Activated naive CD8-positive, alpha-beta T cell treated with anti-CD3 and anti-CD28 coated beads for 36 hours (primary cell): ENCODE measurements at places on chromosomes 1 and 21. TPM values are rescaled to one million over a fixed set of nuclear protein-coding genes. Genes with fewer than 3 reads are reported as not detected.

- DNase-seq = no peak
Observed at GRCh38 chr1:245645894-245646293, 491.1 kb downstream of the KIF26B start.

- no peak for DNase-seq
Observed at GRCh38 chr1:60947367-60947766, 135.0 kb upstream of the NFIA start.

- no peak for DNase-seq
Observed at GRCh38 chr1:182762536-182762935, 27.0 kb upstream of the NPL start.

- DNase-seq = no peak
Observed at GRCh38 chr1:77428068-77428467, 146.2 kb downstream of the AK5 start.

- DNase-seq = no peak
Observed at GRCh38 chr1:187471555-187471954, 642.8 kb downstream of the PLA2G4A start.

GRCh38 chr1:245014247-245015029 lies 140.3 kb upstream of the KIF26B start:
- no peak for DNase-seq

- peak; percentile 16 for DNase-seq
Observed at GRCh38 chr1:89125913-89126580, at the start of gene GBP2. Gene GBP2 (minus strand): TSS chr1:89126114. CDS start chr1:89121966, 4,148 bp downstream.

DNA sequence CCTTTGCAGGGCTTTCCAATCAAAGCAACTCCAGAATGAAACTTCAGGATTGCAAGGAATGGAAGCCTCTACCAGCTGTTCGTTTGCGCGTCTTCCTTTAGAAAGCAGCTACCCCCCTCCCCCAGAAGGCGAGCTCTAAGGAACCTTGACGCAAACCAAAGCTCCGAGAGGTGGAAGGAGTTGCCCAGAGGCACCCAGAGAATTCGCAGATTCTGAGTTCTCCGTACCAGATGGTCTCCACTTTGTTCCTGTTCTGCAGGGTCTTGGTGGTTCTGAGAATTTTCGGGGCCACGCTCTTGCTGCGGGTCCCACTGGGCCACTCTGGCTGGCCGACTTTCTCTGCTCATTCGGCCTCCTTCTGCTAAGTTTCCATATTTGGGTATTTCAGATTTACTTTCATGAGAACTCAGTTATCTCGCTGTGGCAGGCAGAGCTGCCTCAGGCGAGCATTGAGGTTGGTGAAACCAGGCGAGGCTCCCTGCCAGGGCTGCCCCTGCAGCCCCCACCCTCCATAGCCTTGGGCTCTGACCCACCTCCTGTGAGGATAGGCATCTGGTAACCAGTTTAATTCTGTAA lies 801 bp downstream of the TRAF5 start:
- peak; percentile 32 for DNase-seq

DNA sequence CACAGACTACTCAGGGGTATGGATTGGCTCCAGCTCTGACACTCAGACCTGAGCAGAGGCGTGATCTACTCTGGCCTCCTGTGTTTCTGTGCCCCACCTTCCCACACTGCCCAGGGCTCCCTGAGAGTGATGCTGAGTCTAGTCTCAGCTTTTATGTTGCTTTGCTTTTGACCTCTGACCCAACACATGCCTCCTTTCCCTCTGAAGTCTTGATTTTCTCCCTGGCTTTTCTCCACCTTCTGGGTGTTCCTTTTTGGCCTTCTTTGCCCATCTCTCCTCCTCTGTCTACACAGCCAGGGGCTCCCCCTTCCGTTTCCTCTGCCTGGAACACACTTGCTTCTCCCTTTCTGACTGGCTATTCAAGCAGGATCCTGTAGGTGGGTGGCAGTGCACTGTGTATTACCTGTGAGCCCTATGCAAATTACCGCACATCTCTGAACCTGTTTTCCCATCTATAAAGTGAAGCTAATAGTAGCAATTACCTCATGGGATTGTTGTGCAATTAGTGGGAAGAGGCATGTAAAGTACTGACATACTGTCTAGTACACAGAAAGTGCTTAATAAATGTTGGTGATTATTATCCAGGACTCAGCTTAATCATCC lies 13.7 kb upstream of the MEX3A start:
- DNase-seq = no peak

GRCh38 chr21:45060675-45061311 lies 13.6 kb upstream of the ADARB1 start:
- no peak for DNase-seq

GRCh38 chr1:4671828-4672227 lies 17.4 kb downstream of the AJAP1 start:
- no peak for DNase-seq

GRCh38 chr1:59163268-59164092 lies 133.4 kb upstream of the FGGY start:
- DNase-seq = no peak

- no peak for DNase-seq
Observed at GRCh38 chr1:196433000-196433399, 175.2 kb downstream of the KCNT2 start.

GRCh38 chr1:238738892-238739291 lies 647.5 kb upstream of the CHRM3 start:
- no peak for DNase-seq

GRCh38 chr1:63868268-63868781 lies 94.5 kb downstream of the ROR1 start:
- no peak for DNase-seq

GRCh38 chr1:17861685-17862084 lies 106.6 kb downstream of the ACTL8 start:
- DNase-seq = no peak

- no peak for DNase-seq
Observed at GRCh38 chr1:225691861-225692516, 39.1 kb upstream of the ENAH start.

GRCh38 chr1:163162381-163162914 lies 40.3 kb downstream of the RGS5 start:
- DNase-seq = no peak

DNA sequence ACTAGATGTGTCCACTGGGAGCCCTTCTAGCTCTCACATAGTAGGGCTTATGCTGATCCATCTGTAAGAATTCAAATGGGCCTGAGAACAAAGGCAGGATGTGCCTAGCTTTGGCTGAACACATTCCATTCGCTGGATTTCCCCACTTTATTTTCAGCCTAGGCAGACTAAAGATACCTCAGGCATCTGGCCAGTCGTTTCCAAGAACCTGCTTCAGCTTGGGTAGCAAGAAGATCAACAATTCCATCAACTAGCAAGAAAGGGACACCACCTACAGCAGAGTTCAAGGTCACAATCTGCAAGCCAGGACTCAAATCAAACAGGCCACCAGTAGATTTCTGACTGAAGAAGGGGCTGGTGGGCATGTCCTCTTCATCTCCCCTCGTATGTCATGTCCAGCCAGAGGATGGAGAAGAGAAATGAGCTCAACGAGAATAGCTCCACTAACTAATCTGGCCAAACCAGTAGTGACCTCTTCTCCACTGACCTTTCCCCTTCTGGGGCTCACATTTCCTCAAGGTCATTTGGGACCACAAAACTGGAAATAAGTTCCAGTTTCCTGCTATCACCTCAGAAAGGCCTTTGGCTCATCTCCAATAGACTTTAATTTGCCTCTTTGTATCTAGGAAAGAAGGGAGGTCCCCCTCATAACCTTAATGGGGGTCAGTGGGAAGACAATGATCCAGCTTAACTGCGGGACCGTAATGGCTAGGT lies 14.2 kb downstream of the TXNIP start:
- DNase-seq = no peak

DNA sequence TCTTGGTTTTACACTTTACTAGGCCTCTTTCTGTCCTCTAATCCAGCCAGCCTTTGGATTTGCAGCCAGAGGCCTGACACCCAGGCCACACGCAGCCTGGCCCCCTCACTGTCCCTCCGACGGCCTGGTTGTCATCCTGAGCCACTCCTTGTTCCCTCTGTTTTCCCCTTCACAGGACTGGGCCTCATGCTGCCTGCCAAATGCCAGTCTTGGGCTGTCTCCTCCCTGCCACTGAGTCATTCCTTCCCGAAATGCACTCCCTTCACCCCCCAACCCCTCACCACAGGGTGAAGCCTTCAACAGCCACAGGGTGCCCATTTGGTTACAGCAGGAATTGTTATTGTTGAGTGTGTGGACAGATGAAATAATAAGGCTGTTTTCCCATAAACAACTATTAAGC lies 21.3 kb downstream of the ACOT11 start:
- no peak for DNase-seq

DNA sequence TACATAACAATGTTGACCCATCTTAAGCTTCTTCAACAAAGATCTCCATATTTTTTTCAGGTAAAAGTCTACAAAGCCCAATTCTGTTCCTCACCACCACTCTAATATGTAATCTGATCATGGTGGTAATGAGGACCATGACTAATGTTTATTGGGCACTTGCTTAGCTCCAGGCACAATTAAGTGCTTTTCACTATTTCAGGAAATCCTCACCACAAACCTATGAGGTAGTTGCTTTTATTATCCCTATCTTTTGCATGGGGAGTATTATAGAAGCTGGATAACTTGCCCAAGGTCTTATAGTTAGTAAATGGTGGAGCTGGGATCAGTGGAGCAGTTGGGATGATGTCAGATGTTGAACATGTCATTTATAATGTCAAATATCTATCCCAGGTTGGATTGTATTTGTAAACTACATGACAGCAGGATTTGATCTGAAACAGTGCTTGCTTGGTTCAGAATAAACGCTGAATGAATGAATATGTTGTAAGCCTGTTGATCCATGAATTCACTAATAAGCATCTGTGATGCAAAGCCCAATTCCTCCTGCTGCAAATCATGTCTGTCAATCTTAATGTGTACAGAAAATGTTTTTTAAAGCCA lies 283.3 kb upstream of the ST6GALNAC5 start:
- no peak for DNase-seq

GRCh38 chr1:7295946-7296345 lies 475.1 kb upstream of the VAMP3 start:
- DNase-seq = no peak

- no peak for DNase-seq
Observed at GRCh38 chr1:232548691-232549090, 81.2 kb downstream of the SIPA1L2 start.

- DNase-seq = peak; percentile 71
Observed at GRCh38 chr1:89608319-89608983, 24.5 kb upstream of the LRRC8C start.

DNA sequence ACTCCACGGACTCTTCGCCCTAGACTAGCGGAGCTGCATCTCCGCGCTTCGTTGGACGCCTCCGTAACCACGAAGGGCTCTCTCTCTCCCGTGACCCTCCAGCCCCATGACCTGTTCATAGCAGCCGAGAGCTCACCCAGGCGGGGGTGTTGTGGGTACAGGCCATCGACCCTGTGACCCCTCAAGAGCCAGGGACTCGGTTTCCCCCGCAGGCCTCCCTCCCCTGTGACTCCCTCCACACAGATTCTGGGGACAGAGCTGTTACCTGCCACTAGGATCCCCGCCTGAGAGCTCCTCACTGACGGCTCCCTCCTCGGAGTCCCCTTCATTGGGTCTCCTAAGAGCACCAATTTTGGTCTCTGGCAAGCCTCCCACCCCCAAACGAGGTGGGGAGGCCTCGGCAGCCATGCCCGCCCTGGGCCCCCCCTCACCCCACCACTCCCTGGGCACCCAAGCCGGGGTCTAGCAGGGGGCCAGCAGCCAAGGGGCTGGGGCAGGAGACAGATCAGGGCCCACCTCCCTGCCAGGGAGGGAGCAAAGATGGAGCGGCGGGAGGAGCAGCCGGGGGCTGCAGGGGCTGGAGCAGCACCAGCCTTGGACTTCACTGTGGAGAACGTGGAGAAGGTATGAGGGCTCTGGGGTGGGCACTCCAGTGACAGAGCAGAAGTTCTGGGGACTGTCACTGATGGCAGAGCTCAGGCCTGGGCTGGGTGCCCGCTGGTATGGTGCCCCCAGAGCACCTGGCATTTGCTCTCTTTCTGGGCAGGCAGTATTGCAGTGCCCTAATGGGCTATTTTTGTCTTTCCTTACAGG lies 517 bp downstream of the IPO13 start:
- DNase-seq = peak; percentile 22

DNA sequence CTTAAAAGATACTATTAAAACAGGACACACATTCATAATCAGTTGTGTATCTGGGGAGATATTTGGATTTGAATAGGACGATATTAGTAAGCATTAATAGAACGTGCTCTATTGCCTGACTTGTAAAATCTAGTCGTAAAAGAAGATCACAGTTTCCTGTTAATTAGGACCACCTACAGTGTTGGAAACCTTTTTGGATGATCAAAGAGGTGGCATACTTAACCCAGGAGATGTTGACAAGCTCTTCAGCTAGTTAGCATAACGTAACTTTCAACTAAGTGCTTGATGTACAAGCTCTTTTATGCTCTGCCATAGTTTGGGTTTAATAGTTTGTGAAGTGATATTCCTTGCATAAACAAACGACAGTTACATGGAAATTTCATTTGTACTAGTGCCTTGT lies 293.3 kb upstream of the NR5A2 start:
- DNase-seq = no peak

- DNase-seq = no peak
Observed at GRCh38 chr1:47449822-47450552, 12.1 kb downstream of the FOXD2 start.

DNA sequence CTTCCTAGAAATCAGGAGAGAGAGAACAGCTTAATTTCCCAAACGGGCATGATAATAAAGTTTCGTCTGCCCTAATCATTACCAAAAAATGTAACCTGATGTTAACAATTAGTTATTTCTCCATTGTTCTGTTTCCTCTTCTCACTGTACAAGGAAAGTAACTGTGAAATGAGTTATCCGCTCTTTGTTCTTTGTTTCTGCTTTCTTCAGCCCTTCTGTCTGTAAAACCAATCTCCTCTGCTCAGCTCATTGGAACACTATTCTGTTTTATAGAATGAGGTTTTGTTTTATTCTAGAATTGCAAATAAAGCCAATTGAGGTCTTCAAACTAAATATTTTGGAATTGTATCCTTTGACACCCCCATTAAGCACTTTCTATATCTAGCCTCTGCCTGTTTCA lies 8.8 kb upstream of the THEM4 start:
- no peak for DNase-seq

DNA sequence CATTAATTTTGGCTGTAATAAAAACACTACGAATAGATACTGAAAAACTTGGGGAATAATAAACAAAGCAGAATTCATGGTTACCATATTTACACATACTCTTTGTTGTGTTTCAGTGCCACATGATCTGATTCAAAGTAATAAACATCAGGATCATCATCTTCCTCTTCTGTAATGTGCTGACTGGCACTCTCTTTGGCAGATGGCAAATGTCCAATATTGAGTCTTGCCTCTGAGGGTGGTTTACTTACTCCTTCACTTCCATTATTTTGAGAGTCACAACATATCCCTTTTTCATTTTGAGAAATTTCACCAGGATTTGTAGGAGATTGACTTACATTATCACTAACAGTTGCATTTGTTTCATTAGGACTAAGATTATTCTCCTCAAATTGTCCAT lies 50.7 kb downstream of the ZZZ3 start:
- no peak for DNase-seq

- no peak for DNase-seq
Observed at GRCh38 chr1:23035823-23036452, 16.7 kb downstream of the KDM1A start.

Gene S100A9
- not detected for total RNA-seq

Gene SPRR2E
- not detected for total RNA-seq

Gene OPTC
- not detected for total RNA-seq

Gene LYPD8
- total RNA-seq = not detected

Gene MYOC
- not detected for total RNA-seq

Gene LCE3E
- not detected for total RNA-seq

Gene RBM11
- 6.3 TPM for total RNA-seq

Gene DNALI1
- total RNA-seq = not detected

Gene RGS1
- total RNA-seq = 8.4 TPM

Gene FUCA1
- total RNA-seq = 5.1 TPM

Gene TNNT2
- not detected for total RNA-seq

Gene PRAMEF25
- not detected for total RNA-seq

Gene GSTM4
- total RNA-seq = 2.4 TPM

Gene TRIM46
- total RNA-seq = 4.9 TPM
